Activated T-cell treated with anti-CD3 and anti-CD28 coated beads for 4 hours (primary cell): ENCODE measurements at places on chromosomes 16 and 17.

DNA sequence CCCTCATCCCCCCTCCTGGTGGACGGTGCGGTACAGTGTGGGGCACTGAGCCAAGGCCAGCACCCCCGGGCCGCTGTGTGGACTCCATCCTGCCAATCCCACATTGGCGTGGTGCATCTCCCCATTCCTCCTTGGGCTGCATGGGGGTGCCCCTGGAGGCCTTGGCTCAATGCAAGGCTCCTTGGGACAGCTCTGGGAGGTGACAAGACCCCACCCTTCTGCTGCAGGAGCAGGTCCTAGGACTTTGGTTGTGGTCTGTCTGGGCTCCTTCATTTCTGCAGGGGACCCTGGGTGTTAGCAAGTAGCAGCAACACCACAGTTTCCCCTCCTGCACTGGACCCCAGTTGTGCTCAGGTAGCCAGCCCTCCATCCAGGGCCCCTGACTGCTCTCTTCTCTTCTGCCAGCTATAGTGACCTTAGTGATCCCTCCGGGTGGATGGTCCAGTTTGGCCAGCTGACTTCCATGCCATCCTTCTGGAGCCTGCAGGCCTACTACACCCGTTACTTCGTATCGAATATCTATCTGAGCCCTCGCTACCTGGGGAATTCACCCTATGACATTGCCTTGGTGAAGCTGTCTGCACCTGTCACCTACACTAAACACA is 1.3 kb downstream of the PRSS21 start:
- DNase-seq, result no peak

- DNase-seq, result peak; percentile 29
Observed at GRCh38 chr17:83083368-83084201, 4.2 kb downstream of the METRNL start.

- no peak for DNase-seq
Observed at GRCh38 chr16:87684106-87684677, 81.6 kb downstream of the KLHDC4 start.

- no peak for DNase-seq
Observed at GRCh38 chr16:2977440-2977839, 2.8 kb downstream of the PKMYT1 start.

DNA sequence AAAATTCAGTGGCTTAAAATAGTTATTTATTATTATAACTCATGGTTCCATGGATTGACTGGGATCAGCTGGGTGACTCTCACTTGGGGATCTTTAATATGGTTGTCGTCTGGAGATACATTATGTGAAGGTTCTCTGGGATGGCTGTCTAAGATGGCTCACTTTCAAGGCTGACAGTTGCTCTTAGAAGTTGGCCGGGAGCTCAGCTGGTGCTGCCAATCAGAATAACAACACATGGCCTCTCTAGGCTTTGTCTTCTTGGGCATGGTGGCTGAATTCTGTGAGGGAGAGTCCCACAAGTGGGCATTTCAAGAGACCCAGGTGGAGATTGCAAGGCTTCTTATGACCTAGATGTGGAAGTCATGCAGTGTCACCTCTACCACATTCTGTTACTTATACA is 269.7 kb downstream of the CA10 start:
- DNase-seq, result no peak

DNA sequence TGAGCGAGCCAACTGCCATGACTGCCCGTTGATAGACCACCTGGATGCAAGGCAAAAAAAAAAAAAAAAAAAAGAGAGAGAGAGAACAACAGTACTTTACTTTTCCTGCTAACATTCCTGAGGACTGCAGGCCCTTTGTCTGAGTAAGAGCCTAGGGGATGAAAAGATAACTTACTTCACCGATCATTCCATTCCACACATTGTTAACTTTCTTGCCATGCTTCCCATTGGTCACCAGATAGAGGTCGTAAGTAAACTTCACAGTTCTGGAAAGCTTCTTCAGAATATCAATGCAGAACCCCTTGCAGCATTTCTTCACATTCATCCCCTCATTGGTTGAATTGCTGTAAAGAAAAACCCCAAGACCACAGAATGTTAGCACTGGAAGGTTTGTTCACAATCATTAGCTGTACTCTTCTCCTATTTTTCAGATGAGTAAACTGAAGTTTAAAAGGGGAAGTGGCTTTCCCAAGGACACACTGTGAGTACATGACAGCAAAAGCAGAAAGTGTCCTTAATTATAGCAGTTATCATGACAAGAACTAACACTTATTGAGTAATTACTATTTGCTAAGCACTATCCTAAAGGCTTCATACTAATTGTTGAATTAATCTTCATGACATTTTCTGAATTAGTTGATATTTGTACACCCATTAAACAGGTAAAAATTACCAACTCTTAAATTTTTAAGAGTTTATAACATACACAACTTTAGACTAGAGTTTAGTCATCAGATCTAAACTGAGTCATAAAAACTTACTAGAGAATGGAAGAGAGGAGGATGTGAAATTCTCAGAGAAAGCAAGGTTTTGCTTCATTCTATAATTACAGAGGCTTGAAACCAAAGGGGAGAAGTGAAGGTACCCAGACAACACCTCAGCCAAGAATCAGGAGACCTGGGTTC is 341.2 kb downstream of the GRIN2A start:
- no peak for DNase-seq

- no peak for DNase-seq
Observed at GRCh38 chr17:80130992-80131391, 15.9 kb downstream of the EIF4A3 start.

GRCh38 chr16:84663433-84664101 is 15.3 kb downstream of the KLHL36 start:
- no peak for DNase-seq

- no peak for DNase-seq
Observed at GRCh38 chr16:81520151-81520470, 75.5 kb downstream of the CMIP start.

DNA sequence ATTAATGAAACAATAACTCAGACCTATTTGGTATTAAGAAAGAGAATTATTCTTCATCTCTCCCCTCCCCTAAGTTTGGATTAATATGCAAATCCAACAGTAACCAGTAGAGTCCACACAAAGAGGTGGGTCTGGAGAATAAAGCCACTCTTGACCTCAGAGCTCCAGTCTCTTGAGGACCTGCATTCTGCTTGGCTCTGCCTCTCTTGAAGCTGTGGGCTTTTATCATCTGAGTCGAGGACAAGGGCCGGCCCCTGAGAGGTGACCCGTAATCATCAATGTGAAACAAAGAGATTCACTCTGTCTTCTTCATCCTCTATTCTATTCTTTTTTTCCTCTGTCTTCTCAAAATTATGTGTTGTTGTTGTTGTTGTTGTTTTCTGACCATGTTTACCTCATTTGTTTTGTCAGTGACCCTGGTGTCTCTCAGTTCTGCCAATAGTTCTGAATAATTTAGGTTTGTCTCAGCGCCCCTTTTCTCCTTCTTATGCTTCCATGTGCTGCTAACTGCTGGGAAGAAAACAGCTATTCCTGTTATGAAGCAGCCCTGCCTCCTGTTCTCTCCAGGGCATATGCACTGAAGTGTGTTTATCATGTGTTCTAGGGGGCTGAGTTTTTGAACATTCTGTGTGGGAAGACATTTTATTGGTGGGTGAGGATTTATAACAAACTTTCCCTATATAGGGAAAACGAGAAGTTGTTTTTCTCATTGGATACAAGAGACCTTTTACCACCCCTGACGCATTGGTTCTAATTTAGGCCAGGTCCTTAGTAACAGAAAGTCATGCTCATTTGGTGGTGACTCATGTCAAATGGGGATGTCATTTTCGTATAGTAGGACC is 135.8 kb downstream of the TRIM37 start:
- DNase-seq, result no peak

DNA sequence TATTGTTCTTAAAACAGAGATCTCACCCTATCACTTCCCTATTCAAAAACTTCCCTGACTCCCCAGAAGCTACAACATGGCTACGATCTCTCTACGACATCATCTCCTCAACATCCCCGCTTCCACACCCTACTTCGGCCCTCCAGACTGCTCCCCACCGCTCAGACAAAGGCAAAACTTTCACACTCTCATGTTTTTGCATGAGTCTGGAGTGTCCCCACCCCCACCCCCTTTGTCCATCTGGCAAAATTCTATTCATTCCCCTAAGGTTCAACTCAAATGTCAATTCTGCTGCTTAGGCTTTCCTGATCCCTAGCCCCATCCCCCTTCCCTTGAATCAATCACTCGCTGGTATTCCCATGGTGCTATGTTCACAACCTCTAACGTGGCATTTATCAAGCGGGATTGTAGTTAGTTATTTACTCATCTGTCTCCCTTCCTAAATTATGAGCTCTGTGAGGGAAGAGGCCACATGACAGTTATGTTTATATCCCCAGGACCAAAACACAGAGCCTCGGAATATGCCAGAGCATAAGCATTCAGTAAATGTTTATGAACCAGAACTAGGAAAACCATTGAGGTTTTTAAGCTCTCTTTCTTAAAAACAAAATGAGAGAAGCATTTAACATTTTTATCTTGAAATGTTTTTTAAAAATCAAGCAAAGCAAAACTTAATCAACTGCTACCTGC is 55.9 kb downstream of the STX8 start:
- DNase-seq, result no peak

DNA sequence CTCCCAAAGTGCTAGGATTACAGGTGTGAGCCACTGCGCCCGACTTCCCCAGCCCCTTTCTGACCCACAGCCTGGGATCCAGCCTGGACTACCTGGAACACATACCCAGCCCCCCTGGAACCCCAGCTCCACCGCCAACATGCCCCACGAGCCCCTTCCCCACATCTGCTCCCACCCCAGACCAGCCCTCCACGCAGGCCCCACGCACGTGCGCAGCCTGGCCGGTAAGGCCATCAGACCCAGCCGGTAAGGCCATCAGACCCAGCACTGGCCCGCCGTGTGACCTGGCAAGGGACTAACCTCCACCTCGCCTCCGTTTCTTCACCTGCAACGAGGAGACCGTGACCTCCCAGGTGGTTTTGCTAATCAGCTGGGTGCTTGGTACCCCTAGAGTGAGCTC is 46.5 kb downstream of the RPH3AL start:
- DNase-seq, result no peak

GRCh38 chr16:5526826-5527225 is 429.2 kb upstream of the EEF2KMT start:
- no peak for DNase-seq

DNA sequence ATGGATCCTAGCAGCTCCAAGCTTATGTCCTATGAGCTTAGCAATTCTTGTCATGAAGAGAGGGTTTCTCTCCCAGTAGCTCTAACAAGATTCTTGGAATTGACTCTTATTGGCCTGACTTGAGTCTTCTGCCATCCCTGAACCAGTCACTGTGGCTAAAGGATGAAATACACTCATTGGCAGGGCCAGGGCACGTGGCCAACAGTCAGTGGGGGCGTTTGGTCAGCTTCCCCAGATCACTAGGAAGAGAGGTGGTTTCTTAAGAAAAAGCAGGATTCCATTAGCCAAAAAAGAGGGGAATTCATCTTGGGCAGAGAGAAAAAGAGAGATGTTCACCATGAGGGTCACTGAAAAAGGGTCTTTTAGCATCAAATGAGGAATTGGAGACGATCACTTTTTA is 363.2 kb downstream of the SNX29 start:
- DNase-seq, result no peak
